ENCODE measurements at places on chromosomes 2 and 18.

GRCh38 chr2:234792621-234793022, 159.2 kb upstream of the SH3BP4 start:
- DNase-seq: no peak

DNA sequence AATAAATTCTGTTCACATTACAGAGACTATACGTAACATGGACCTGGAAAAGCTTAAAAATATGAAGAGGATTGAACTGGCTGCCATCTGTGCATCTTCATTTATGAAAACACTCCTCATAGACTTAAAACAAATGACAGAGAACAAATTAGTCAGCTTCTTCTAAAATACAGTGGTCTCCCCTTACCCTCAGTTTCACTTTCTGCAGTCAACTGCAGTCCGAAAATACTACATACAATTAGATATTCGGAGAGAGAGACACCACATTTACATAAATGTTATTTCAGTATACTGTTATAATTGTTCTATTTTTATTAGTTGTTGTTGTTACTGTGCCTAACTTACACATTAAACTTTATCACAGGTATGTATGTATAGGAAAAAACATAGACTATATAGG, 6.5 kb downstream of the RNF103 start:
- no peak for DNase-seq

GRCh38 chr2:1740716-1741589, 3.4 kb downstream of the PXDN start:
- no peak for DNase-seq

GRCh38 chr2:129502781-129503180, 476.7 kb upstream of the RAB6C start:
- DNase-seq: no peak

- DNase-seq: no peak
Observed at GRCh38 chr18:34660572-34660971, 49.5 kb upstream of the DTNA start.

DNA sequence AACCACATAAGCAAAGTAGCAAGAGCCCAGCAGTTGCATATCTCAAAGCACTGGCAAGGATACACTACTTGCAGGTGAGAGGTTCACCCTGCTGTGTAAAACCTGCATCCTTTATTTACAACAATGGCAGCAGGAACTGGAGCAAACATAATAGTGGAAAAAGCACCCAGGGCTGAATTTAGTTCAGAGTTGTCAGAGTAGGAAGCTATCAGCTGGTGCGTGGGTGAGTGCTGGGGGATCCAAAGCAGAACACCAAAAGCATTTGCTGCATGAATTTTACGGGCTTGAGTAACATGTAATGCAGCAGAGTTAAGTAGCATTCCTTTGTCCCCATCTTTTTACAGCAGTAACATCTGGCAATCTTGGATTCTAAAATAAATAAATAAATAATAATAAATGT, 73.5 kb upstream of the SRD5A2 start:
- DNase-seq: no peak

GRCh38 chr2:3143602-3144001, 234.0 kb downstream of the EIPR1 start:
- DNase-seq: no peak
